Muscle of leg (tissue), 16 donors: ENCODE measurements at places on chromosomes 2 and 18.

GRCh38 chr2:162126527-162126926, 25.5 kb downstream of the GCG start:
- no peaks in the 10 kb centered on the region for H3K27me3 ChIP-seq
- H3K4me1 ChIP-seq = no peaks in the 10 kb centered on the region
- H3K4me3 ChIP-seq = no peak overlapping the region
- no peaks in the 10 kb centered on the region for H3K36me3 ChIP-seq
- H3K27ac ChIP-seq = no peak overlapping the region

GRCh38 chr2:176139661-176140512, 10.4 kb downstream of the HOXD8 start:
- peaks cover 64% of the 10 kb centered on the region for H3K27me3 ChIP-seq
- H3K27ac ChIP-seq = peak overlapping the region; percentile 93
- peak overlapping the region; percentile 62 for H3K4me3 ChIP-seq

- peaks cover 24% of the 10 kb centered on the region for H3K4me1 ChIP-seq
- peaks cover 14% of the 10 kb centered on the region for H3K36me3 ChIP-seq
- H3K27me3 ChIP-seq = no peaks in the 10 kb centered on the region
- no peak for DNase-seq
These were observed 82.8 kb downstream of the ZNF516 start for GRCh38 chr18:76412010-76412817.

DNA sequence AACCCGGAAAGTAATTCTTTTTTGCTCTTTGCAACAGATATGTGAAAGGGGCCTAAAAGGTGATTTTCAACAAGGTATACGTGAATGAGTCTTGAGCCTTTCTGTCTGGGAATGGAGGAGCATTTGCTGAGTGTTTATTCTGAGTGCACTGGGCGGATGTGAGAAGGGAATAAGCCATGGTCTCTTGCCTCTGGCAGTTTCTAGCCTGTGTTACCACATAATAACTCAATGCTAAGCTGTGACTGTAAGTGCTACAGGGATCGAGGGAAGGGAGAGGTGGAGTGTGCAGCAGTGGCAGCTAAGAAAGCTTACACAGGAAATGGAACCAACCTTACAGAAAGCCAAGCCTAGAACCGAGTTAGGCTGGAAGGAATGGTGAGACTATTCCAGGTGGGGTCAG, 444.3 kb downstream of the SLC4A3 start:
- peaks cover 6% of the 10 kb centered on the region for H3K4me1 ChIP-seq
- DNase-seq = no peak
- no peak overlapping the region for H3K27ac ChIP-seq
- peaks cover 4% of the 10 kb centered on the region for H3K27me3 ChIP-seq
- no peak overlapping the region for H3K4me3 ChIP-seq

DNA sequence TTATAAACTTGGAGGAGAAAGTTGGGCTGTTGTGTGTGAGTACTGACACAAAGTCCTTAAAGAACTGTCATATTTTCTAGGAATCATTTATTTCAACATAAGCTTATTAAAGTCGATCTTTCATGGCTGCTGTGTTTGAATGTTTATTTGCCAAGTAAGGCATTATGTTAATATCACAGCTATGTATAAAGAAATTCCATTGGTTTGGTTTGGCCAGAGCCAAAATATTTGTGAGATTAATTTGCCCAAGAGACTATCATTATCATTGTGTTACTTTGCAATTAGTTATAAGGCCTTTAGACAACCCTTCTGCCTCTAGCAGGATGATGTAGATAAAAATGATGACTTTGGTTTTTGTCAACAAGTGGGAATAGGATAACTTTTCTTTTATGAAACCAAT, 240.6 kb upstream of the NT5C1B start:
- no peak for DNase-seq
- peaks cover 2% of the 10 kb centered on the region for H3K4me1 ChIP-seq
- no peak overlapping the region for H3K4me3 ChIP-seq

DNA sequence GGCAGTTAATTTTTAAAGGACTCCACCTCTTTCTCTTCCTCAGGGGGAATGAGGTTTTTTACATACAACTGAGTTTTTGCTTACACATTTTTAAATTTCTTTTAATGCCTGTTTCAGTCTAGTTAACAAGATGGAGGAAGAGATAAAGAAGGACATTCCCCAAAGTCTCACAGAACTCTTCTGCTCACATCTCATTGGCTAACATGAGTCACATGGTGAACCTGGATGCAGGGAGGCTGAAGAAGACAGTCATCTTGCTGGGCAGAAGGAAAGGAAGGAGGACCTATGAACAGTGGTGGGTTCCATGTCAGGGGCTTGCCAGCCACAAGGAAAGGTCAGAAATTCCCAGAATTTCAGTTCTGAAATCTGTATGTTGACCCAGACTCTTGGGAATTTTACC, 10.4 kb upstream of the ST8SIA5 start:
- DNase-seq = no peak
- H3K4me3 ChIP-seq = no peak overlapping the region
- H3K27me3 ChIP-seq = peaks cover 5% of the 10 kb centered on the region
- no peaks in the 10 kb centered on the region for H3K36me3 ChIP-seq
- H3K27ac ChIP-seq = no peak overlapping the region
